ENCODE measurements at places on chromosomes 2 and 18.

DNA sequence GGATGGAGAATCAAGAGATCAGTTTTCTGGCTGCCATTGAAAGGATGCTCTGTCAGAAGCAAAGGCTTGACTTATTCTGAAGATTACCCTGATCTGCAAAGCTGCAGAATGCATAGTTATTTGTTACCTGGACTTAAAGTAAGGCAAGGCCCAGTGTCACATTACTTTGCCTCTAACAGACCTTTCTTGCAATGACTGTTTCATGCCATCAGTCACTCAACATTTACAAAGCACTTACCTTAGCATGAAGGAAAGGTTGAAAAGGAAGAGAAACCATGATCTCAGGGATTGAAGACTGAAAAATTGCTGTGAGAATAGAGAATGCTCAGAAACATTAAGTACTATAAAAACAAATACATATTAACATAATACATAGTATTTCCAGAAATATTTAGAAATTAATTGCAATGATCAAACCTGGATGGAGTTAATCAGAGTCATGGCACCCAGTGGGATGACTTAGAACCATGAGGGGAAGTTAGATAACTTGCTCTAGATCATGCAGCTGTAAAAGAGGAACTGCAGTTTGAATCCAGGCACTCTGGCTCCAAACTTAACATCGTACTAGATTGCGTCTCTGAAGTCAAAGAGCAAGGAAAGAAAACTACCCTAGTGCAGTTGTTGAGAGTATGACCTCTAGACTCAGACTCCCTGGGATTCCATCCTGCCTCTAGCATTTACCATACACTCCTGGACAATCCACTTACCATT, 26.5 kb upstream of the FAM117B start:
- no peak for DNase-seq

GRCh38 chr2:184780384-184780783, 182.1 kb downstream of the ZNF804A start:
- no peak for DNase-seq

DNA sequence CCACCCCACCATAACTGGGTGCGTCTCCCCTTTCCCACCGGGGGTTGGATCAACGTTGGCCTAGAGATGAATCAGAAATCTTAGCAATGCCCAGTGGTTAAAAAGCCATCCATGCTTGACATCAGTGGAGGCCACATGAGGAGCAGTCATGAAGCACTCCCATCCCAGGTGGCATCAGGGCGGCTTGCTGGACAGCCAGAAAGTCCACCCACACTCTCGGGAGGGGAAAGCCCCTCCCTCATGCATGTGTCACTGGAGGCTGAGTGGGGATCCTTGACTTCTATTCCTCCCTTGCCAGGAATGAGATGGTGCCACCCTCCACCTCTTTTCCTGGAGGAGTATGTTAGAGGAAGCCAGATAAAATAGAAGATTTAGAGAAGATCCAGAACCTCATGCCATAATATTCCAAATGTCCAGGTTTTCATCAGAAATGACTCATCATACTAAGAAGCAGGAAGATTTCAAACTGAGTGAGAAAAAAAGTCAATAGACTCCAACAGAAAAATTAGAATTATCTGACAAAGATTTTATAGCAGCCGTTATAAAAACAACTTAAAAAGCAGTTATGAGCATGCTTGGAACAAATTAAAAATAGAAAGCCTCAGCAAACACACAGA, 507.1 kb upstream of the ID2 start:
- DNase-seq, result no peak

DNA sequence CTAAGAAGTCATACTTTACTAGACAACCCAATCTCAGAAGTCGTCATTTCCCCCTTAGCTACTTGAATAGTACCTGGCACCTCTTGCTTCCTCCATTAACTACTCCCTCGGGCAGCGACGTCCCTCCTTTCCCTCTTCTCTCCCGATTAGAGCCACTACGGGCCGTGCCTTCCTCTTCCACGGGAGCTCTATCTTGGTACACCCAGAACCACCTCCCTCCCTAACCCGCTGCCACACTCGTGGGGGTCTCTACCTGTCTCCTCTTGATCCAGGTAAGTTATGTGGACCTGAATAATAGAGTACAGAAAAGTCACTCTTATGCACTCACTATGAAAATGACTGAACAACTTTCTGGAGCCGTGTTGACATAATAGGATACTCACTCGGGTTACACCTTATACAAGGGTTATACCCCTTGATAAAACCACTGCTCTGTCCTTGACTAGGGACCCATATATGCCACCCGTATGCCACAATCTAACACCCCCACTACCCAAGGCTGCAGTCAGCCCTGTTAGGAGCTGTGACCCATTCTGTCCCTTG, 595 bp upstream of the HDHD2 start:
- DNase-seq, result peak; percentile 18

- DNase-seq, result no peak
Observed at GRCh38 chr2:133655610-133656009, 87.3 kb upstream of the NCKAP5 start.

DNA sequence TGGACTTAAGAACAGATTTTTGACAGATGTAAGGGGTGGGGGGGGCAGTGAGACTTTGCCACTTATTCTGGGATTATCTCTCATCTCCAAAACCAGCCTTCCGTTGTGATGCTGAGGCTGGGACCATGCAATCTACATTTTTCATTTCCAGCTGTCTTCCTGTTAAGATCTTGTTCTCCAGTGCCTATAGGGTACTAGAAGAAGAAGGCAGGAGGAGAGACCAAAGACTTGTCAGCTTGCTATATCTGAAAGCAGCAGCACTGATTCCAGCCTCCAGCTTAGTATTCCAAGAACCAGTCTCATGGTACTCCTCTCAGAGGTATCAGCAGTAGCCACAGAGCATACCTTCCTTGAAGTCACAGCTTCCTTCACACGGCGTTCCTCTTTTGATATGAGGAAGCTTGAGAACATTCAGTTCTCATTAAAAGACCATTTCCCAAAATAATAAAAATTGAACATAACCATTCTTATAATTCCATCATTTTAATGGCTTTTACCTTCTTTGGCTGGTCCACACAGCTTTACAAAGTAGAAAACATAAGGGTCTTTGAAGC, 49.8 kb downstream of the USP34 start:
- no peak for DNase-seq

- DNase-seq, result no peak
Observed at GRCh38 chr2:129276978-129277584, 702.4 kb upstream of the RAB6C start.

DNA sequence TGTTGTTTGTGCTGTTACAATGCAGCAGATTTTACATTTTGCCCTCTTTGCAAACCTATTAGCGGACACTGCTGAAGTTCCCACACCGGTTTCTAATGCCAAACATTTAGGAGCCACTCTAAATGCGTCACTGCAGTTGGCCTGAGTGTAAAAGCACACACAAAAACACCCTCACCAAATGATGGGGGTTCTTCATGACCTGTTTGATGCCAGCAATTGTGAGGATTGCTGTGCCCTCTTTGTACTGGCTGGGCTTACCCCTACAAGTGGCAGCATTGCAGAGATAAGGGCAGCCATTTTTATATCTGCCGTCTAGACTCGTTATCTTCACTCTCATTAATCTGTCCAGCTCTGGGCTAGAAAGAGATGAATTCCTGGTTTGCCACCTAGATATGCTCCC, 85.3 kb downstream of the NRP2 start:
- no peak for DNase-seq

DNA sequence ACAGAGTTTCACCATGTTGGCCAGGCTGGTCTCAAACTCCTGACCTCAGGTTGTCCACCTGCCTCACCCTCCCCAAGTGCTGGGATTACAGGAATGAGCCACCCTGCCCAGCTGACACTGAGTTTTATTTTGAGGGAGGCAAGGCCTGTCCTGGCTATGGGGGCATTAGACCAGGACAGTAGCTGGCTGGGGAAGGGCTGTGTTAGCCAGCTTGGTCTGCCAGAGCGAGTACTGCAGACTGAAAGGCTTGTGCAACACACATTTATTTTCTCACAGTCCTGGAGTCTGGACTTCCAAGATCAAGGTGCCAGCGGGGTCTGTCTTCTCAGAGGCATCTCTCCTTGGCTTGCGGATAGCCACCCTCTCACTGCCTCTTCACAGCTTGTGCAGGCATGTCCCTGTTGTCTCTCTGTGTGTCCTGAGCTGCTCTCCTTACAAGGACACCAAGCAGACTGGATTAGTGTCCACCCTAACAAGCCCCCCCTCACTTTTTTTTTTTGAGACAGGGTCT, 59.4 kb upstream of the HAAO start:
- DNase-seq, result no peak

DNA sequence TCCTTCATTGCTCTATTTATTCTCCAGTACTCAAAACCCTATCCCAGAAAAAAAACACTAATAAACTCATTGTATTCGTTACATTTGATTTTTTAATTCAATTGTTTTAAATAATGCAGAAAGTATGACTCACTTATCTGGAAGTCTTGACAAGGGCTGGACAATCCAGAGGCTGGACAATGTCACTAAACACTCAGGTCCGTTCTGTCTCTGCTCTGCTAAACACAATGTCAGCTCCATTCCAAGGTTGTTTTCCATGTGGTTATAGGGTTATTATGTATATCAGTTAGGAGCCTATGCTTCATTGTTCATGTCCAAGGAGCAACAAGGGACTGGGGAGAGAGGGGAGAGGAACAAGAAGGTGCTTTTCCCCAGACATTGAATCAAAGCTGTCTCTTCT, 125.5 kb downstream of the IRS1 start:
- DNase-seq, result no peak

GRCh38 chr2:216391401-216391800, 19.1 kb upstream of the MARCHF4 start:
- DNase-seq, result no peak

DNA sequence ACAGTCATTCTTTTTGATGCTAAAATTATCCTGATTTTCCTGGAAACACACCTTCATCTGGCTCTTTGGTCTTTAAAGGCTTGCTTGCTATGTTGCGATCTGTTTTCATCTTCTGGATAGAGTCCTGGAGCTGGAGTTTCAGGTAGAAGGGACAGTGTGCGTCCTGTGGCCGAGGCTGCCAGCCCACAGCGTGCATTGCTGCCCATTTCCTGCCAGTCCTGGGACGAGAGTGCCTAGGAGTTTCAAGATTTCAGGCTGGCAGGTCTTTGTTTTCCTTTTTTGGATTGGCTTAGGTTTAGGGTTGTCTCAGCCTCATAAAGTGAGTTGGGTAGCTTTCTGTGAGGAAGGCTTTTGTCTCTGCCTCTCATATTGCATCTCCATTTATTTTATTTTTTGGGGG, 14.5 kb downstream of the DGKD start:
- no peak for DNase-seq

GRCh38 chr2:109385506-109385905, 228.3 kb downstream of the SEPTIN10 start:
- no peak for DNase-seq

- DNase-seq, result no peak
Observed at GRCh38 chr2:105307962-105308361, 21.6 kb downstream of the TGFBRAP1 start.

DNA sequence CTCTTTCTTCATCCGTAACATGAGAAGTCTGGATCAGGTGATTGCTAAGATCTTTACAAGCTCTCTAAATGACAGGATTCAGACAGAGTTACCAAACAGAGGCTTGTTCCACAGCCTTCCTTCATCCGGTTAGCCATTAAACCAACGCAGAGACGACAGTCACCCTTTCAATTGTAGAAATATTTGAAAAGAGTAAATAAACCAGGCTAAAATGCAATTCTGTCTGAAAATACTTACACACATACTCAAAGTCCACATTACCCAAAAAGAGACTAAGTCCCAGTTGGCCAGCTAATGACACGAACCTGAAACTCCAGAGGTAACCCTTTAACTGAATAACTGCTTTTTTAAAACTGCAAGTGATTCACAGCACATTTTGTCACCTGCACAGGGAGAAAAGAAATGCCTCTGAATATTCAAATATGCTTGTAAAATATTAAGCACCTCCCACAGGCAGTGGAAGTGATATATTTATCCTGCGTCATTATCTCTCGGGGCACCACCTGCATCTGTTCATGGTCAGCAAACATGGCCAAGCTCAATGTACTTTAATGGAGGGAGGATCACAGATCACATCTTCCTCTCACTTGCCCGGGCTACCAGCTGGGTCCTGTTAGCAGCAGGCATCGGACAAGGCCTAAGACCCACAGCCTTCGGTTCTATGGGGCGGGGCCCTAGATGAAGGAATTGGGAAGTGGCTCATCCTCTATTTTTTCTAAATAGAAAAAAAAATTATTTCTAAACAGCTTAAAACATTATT, 38.8 kb upstream of the DNER start:
- no peak for DNase-seq

DNA sequence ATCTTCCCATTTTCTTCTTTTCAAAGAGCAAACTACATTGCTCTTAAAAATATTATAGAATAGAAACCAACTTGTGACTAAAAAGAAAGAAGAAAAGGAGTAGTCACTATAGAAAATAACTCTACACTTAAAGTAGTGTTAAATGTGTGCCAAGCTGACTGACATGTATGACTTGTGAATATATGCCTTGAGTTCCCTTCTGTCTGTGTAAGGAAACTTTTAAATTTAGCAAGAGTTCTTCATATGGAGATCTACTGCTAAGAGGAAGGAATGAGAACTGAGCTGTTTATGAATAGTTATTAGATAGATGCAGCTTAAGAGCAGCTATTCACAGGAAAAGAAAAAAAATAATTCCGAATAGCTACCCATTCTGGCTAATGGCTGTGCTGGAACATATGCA, 1221.7 kb upstream of the ZEB2 start:
- no peak for DNase-seq

GRCh38 chr2:201357221-201357620, at the start of gene FLACC1:
TSS of gene FLACC1 (minus strand) at chr2:201357345. CDS start at chr2:201351404, 5,941 bp downstream.
- DNase-seq, result peak; percentile 39

DNA sequence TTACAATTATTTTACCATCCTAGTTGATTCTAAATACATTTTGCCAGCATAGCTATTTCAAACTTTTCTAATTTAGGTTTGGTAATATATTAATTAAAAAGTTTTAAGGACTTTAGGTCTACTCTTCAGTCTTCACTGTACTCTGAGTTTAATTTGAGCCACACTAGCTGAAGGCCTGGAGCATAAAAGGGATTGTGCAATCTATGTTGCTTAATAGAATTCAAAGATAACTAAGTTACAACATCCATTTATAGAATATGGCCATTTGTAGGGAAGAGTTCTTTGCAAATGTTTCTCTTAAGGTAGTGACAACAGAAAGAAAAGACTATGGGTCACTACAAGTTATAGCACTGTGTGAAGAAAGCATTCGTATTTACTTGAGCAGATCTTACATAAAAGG, 702.2 kb upstream of the NRXN1 start:
- no peak for DNase-seq

DNA sequence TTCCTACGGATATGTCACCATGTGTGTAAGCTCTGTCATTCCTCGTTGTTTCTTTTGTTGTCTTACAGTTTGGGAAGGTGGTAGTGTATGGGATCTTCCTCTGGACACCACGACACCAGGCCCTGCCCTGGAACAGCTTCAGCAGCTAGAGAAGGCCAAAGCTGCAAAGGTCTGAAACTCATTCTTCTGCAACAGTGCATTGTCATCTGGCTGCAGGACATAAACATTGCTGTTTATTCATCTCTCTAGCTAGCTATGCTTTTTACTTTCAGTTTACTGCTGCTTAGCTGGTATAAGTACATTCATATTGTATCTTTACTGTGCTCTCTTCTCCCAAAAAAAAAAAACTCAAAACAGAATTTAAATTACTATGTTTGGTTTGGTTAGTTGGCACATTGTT, 39.2 kb upstream of the KCNJ13 start:
- no peak for DNase-seq

- DNase-seq, result no peak
Observed at GRCh38 chr18:67266246-67267237, 250.0 kb downstream of the DSEL start.

GRCh38 chr18:28183418-28184078, 6.6 kb upstream of the CDH2 start:
- DNase-seq, result no peak

Data from nephron progenitor cell (in vitro differentiated cells).